Inflammatory macrophage treated with lipopolysaccharide for 1 hour (primary cell): ENCODE measurements at places on chromosomes 6 and 20.

GRCh38 chr20:34268851-34269636 lies 27.8 kb downstream of the ASIP start:
- no peak for DNase-seq

DNA sequence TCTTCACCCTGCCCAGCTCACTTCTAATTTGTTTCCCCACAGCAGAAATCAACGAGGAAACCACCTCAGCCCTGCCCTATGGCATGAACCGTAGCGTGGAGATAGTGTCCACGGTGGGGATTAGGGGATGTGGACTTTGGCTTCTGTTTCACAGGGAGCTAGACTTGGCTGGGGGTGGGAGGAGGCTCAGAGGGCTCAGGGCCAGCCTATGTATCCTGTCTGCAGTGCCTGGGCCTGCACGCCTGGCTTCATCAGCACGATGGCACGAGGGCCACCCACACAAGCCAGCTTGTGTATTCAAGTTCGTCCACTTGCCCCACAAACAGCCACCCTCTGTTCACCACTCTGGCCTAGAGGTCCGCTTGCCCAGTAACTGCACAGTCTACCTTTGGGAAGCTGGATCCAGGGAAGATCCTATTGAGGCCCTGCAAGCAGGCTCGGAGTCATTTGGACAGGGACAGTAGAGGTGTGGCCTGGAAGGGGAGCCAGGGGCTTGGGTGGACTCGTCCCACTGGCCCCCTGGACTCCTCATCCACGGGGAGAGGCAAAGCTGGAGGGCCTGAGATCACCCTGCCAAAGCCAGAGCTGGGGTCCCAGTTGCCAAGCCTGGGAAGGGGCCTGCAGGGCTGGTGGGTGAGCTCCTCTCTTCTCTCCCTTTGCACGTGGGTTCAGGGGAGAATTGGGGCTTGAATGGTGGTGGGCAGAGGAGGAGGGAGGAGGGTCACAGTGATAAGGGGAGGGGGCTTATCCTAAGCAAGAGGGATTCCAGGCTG lies 38.0 kb upstream of the FAM83D start:
- DNase-seq, result no peak

DNA sequence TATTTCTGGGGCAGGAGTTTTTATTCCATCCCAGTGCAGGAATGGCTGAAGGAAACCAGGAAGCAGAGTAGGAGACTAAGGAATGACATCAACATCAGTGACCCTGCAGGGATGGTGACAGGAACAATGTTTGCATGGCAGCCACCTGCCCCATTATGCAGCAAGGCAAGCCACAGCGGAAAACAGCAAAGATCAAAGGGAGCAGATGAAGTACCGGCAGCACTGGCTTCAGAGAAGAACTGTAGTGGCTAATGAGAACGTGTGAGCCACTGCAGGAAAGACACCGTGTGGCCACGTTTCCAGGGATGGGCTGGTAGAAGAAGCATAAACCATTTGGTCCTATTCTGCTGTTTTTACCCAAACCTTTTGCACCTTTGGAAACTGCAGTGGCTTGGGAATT lies 52.9 kb upstream of the TAB2 start:
- no peak for DNase-seq

DNA sequence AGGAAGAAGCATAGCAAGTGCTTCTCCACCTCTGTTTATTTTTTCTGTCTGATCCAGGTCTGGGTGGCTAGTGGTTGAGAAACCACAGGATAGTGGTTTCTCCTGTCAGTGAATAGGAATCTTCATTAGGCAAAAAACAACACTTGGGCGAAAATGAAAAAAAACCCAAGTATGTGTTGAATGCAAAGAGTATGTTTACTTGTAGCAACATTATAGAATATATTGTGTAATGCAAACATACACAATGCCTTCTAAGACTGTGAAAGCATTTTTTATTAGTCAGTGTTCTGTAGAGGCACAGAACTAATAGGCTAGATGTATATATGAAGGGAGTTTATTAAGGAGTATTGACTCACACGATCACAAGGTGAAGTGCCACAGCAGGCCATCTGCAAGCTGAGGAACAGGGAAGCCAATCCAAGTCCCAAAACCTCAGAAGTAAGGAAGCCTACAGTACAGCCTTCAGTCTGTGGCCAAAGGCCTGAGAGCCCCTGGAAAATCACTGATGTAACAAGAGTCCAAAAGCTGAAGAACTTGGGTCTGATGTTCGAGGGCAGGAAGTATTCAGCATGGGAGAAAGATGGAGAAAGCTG lies 111.1 kb downstream of the UST start:
- DNase-seq, result no peak

DNA sequence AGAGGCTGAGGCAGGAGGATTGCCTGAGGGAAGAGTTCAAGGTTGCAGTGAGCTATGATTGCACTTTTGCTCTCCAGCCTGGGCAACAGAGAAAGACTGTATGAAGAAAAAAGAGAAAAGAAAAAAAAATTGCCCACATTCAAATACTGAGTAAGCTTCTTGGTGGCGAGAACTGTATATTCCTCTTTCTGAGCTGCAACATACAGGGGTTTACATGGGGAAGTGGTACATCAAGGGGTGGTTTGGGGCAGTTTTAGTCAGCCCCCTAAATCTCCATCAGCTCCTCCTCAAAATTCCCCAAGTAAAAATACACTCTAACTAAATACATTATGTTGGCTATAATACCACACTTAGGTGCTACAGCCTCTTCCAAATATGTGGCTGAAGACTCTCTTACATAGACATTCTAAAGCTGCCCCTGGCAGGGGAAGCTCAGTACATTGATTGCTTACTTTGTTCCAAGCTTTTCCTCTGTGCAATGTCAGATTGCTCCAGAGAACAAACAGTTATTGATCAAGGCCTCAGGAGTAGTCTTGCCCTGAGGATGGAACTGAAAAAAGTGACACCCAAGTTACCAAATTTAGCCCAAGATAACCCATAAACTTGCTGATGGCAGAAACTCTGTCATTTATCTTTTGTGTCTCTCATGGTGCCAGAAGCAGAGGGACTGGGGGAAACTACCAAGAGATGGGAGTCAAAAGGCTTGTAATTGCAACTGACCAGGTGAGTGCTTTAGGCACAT lies 107.4 kb upstream of the RIPOR2 start:
- DNase-seq, result peak; percentile 87

GRCh38 chr6:169725125-169726048 lies 1.1 kb upstream of the PHF10 start:
- peak; percentile 28 for DNase-seq

- peak; percentile 40 for DNase-seq
Measured at GRCh38 chr20:44495257-44495656, 19.6 kb downstream of the TTPAL start.

- no peak for DNase-seq
Measured at GRCh38 chr6:116472706-116473105, 11.5 kb downstream of the CALHM6 start.

GRCh38 chr6:30926644-30927043 lies 5.3 kb downstream of the SFTA2 start:
- no peak for DNase-seq

GRCh38 chr6:53724501-53724900 lies 58.9 kb upstream of the KLHL31 start:
- DNase-seq, result no peak

DNA sequence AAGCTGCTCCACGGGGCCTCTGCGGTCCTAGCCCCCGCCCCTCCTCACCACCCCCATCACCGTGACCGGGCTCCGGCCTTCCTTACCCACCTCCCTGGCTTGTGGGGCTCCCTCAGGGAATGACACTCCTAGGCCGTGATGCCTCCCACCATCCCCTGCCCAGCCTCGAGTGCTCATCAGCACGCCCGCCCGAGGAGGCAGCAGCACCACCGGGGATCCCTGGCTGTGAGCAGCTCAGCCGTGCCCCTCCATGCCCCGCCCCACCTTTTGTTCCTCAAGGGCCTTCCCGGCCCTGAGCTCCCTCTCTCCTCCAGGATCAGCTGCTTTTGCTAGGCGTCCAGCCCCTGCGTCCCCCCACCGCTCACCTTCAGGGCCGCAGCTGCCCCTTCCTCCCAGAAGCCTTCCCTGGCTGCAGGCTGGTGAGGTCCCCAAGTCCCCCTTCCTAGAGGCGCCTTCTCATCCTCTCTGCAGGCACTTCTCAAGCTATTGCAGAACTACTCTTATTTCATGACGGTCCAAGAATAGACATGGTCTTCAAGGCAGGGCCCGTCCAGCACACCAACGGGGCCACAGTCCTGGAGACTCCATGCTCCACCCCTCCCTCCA lies 3.0 kb downstream of the FNDC11 start:
- no peak for DNase-seq

- DNase-seq, result no peak
Measured at GRCh38 chr6:36961441-36962435, 7.2 kb downstream of the PI16 start.

DNA sequence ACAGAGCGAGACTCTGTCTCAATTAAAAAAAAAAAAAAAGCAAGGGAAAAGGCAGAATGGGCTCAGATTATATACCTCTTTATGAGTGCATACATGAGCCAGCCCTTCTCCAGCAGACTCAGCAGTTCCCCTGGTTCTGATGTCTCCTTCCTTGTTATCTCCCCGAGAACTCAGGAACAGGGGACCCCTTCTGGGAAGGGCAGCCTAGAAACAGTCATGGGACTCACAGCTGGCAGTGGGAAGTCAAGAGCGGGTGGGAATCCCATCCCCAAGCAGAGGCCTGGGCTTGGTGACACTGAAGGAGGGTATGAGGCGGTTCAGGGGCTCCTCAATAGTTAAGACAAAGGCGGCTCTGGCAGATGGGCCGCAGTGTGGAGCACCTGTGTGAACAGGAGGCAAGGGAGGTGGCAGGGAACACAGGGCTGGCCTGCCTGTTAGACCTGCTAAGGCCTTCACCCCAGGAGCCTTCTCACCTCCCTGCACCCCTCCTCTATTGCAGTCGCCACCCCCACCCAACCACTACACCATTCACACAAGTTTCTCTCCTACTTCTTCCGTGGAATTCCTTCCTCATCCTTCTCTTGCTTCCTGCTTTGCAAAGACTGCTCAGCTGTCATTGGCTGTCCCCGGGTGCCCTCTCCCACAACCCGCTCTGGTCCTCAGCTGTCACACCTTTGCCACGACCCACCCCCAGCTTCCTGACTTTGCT lies 29.7 kb upstream of the MDFI start:
- DNase-seq, result no peak

GRCh38 chr6:137638926-137639706 lies 144.9 kb upstream of the OLIG3 start:
- DNase-seq, result no peak

- DNase-seq, result no peak
Measured at GRCh38 chr6:5295623-5296022, 34.3 kb downstream of the FARS2 start.

- DNase-seq, result no peak
Measured at GRCh38 chr6:97705568-97705967, 422.6 kb upstream of the MMS22L start.

- no peak for DNase-seq
Measured at GRCh38 chr6:105102186-105102585, 77.6 kb downstream of the POPDC3 start.

DNA sequence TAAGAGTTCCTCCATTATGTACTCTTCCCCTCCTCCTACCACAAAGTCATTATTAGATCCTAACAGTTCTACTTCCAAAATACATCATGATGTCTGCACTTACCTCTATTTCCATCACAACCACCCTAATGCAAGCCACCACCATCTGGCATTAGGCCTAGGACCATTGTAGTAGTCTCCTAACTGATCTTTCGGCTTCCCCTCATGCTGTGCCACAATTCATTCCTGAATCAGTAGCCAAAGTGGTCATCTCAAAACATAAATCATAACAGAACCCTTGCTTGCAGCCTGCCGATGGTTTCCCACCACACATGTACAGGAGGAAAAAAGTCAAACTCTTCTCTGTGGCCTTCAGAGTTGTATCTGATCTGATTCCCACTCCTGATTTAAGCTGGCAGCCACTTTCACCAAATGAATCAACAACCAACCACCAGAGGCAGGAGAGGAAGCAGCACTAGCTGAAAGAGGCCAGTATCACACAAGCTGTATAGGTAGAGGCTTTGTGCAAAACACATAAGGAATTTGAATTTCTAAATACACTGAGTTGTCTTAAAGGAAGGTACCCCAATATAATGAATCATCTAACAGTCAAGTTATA lies 26.1 kb downstream of the FAM184A start:
- no peak for DNase-seq

- DNase-seq, result peak; percentile 88
Measured at GRCh38 chr6:5205877-5206850, 54.6 kb downstream of the LYRM4 start.

GRCh38 chr6:5423251-5423650 lies 161.9 kb downstream of the FARS2 start:
- DNase-seq, result no peak

- no peak for DNase-seq
Measured at GRCh38 chr20:60268491-60268890, 310.3 kb downstream of the CDH26 start.

DNA sequence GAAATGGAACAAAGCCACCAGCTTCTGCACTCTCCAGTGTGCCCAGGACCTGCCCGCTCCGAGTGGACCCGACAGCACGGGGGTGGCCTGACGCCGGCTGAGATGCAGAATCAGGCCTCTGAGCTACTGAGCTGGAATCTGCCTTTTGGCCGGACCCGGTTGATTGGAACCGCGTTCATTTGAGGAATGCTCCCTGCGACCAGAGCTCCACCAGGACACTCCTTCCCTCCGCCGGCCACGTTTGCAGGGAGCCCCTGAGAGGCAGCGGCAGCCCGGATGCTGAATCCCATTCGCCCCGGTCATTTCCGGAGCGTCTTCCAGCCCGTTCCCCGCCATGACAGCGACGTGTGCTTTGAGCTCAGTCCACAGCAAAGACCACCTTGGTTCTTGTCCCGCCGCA lies 392.7 kb downstream of the THBS2 start:
- DNase-seq, result no peak

GRCh38 chr6:80976336-80976735 lies 776.1 kb downstream of the TENT5A start:
- DNase-seq, result no peak

DNA sequence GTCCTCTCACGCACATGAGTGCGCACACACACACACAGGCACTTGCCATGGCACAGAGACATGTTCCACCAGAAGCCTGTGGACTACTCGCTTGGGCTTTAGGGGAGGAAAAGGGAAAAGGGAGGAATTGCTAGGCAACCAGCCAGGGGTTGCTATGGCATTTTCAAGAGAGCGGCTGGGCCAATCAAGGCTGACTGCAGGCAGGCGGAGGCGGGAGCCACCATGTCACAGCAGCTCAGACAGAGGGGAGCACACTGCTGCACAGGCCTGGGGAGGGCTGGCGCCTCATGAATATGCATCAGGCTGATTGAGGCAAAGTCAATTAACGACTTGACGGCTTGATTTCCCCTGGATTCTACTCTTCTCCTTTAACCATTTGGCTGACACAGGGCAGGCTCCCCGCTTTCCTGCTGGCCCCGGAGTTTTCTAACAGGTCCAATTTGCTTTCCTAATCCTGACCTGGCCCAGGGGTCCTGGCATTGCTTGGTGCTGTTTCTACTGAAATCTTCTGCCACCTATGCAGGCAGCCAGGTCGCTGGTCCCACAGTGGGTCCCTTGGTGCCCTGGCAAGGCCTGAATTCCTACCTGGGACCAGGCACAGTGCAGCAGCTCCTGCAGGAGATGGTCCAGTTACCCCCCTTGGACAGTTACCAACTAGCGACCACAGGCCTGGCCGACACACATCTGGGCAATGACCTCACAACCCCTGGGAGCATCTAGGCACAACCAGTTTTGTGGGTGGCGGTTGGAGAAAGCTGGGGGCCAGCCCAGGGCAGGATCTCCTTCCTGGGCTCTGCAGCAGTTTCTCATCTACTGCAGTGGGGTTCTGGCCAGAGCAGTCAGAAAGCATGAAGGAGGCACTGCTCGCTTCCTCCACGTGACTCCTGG lies 52.1 kb downstream of the YTHDF1 start:
- DNase-seq, result no peak
